ENCODE measurements at places on chromosomes 6 and 20.

GRCh38 chr6:68638230-68638900 is 3.3 kb downstream of the ADGRB3 start:
- no peak for DNase-seq
- no peak overlapping the region for H3K27ac ChIP-seq
- no peak overlapping the region for H3K4me3 ChIP-seq
- no peaks in the 10 kb centered on the region for H3K4me1 ChIP-seq

- no peak overlapping the region for H3K4me3 ChIP-seq
- no peak overlapping the region for H3K27ac ChIP-seq
- H3K27me3 ChIP-seq = no peaks in the 10 kb centered on the region
- DNase-seq = peak; percentile 28
Observed at GRCh38 chr20:366041-366718, 14.4 kb upstream of the TRIB3 start.

GRCh38 chr6:14286144-14286543 is 168.6 kb downstream of the CD83 start:
- no peak for DNase-seq
- H3K4me3 ChIP-seq = no peak overlapping the region
- no peaks in the 10 kb centered on the region for H3K36me3 ChIP-seq
- H3K4me1 ChIP-seq = peaks cover 16% of the 10 kb centered on the region

DNA sequence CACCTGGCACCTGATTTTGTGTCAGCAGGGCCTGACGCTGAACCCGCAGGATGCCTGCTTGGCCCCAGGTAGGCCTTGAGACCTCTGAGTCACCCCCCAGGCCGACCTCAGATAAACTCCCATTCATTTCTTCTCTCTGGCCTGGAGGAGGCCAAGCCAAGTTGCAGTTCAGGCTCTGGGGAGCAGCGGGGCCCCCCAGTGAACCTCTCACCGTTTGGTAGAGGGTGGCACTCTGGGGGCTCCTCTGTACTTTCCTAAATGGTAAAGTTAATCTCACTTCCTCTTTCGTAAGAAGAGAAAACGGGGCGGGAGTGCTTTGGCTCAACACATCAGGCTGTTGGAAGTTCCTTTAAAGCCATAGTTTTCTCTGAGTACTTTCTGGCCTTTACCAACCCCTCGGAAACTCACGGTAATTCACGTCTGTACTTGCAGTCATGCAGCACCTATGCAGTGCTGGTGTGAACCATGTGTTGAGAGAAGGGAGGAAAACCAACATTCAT is 2.8 kb downstream of the SIRPA start:
- H3K36me3 ChIP-seq = no peaks in the 10 kb centered on the region
- H3K27ac ChIP-seq = no peak overlapping the region
- peaks cover 59% of the 10 kb centered on the region for H3K27me3 ChIP-seq
- H3K4me1 ChIP-seq = peaks cover 13% of the 10 kb centered on the region
- no peak overlapping the region for H3K4me3 ChIP-seq

DNA sequence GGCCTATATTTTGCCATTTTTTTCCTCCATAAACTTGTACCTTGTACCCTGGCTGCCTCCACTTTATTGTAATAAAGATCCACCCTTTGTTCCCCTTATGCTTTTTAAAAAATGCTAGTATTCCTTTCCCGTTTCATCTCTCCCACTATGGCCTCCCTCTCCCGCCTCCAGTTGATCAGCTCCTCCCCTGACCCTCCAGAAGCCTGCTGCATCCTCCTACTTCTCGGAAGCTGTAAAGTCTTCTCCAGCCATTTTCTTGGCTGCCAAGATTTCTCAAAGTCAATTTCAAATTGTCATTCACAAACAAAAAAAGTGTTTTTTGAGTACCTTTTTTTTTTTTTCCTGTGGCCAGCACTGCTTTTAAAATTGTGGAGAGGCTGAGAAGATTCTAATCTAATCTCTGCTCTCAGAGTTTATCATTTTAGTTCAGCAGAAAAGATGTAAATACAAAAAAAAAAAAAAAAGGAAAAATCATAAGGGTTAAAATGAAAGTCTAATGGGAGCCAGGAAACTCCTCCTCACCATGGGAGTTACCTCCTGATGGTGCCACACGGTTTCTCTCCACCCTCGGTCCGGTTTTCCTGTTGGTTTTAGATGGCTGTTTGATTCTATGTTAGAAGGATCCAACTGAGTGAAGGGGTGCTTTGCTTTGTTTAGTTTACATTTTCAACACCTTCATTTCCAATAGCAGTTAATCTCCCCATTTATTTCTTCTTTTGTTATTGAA is 103.0 kb upstream of the KCNK16 start:
- H3K36me3 ChIP-seq = no peaks in the 10 kb centered on the region
- H3K4me1 ChIP-seq = no peaks in the 10 kb centered on the region
- H3K27me3 ChIP-seq = peaks cover 15% of the 10 kb centered on the region
- no peak overlapping the region for H3K4me3 ChIP-seq

GRCh38 chr20:20018366-20018765 is 1.2 kb downstream of the NAA20 start:
- peak overlapping the region; percentile 12 for H3K27ac ChIP-seq
- peaks cover 42% of the 10 kb centered on the region for H3K4me1 ChIP-seq
- no peaks in the 10 kb centered on the region for H3K27me3 ChIP-seq
- H3K36me3 ChIP-seq = peaks cover 27% of the 10 kb centered on the region

DNA sequence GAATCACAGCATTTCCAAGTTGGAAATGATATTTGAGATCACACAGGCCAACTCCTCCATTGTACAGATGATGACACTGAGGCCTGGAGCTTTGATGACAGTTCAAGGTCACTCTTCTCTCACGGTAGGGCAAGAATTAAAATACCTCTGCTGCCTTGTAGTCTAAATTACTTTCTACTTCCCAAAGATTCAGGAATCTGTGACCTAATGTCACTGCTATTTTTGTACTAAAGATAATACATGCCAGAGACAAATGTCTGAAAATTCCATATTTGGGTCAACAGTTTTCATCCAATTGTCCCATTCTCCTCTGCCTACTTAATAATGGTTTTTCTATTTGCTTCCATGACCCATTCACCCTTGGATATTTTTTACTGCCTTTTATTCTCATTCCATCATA is 160.0 kb downstream of the SOD2 start:
- no peaks in the 10 kb centered on the region for H3K4me1 ChIP-seq
- no peaks in the 10 kb centered on the region for H3K36me3 ChIP-seq
- DNase-seq = no peak
- H3K27ac ChIP-seq = no peak overlapping the region

DNA sequence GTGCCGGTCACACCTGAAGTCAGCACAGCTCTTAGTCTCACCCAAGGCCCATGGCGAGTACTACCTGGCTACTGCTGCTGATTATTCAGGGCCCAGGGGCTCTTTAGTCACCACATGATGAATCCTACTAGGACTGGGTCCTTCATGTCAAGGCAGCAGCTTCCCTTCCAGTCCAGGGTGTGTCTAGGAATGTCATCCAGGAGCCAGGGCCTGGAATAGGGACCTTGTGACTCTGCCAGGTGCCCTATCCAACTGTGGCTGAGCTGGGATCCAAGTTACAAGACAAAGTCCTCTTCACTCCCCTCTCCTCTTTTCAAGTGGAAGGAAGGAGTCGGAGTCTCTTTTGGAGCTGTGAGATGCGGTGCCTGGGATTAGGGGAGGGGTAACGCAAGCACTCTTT is 85.5 kb downstream of the CFAP61 start:
- H3K36me3 ChIP-seq = no peaks in the 10 kb centered on the region
- H3K4me1 ChIP-seq = no peaks in the 10 kb centered on the region
- DNase-seq = no peak
- H3K27ac ChIP-seq = no peak overlapping the region
- H3K27me3 ChIP-seq = no peaks in the 10 kb centered on the region

- DNase-seq = no peak
- H3K27me3 ChIP-seq = no peaks in the 10 kb centered on the region
- H3K27ac ChIP-seq = no peak overlapping the region
- no peaks in the 10 kb centered on the region for H3K36me3 ChIP-seq
Observed at GRCh38 chr6:80437221-80437620, 330.8 kb downstream of the BCKDHB start.

DNA sequence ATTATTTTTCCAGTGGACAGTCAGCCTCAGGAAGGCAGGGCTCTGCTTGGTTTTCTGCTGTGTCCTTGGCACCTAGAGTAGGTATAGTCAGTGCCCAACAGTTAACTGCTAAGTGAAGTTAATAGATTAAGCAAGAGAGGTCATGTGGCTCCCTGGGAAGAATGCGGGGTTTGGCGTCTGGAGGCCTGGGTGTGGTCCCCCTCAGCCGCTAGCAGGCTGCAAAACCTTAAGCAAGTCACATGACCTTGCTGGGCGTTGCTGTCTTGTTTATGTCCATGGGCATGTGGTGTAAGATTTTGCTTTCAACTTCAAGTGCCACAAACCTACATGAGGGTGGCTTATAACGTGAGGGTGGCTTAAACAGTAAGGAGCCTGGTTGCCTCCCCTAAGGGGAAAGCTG is 75.5 kb upstream of the SCP2D1 start:
- H3K36me3 ChIP-seq = no peaks in the 10 kb centered on the region
- DNase-seq = no peak
- no peak overlapping the region for H3K4me3 ChIP-seq
- no peak overlapping the region for H3K27ac ChIP-seq
- peaks cover 1% of the 10 kb centered on the region for H3K27me3 ChIP-seq
- H3K4me1 ChIP-seq = no peaks in the 10 kb centered on the region

DNA sequence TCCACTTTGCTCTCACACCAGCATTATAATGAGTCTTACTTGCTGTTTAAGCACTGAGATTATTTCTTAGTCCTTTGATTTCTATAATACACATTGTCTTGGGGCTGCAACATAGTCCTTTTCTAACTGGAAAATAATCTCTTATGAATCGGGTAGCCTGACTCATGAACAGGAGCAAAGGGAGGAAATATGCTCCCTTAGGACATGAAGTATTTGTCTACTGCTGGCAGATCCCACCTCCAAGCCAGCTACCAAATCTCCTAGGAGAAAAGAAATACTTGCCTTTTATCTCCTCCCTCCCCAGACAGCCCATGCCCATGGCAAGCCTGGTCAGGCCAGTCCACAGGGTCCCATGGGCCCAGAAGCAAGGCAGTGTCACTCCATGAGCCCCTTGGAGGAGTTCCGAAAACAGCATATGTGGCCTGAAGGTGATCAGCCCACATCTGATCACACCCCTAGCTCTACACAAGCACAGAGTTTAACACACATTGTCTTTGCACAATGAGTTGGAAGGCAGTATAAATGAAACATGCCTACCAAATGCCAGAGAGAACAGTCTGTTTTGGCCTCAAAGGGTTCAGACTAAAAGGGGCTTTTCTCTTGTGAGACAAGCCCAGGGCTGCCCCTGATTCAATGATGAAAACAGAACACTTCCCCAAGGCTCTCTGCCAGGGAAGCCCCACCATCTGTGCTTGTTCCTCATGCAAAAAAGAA is 37.1 kb upstream of the SLC4A11 start:
- H3K4me3 ChIP-seq = no peak overlapping the region
- H3K27ac ChIP-seq = no peak overlapping the region
- peaks cover 14% of the 10 kb centered on the region for H3K27me3 ChIP-seq
- no peak for DNase-seq
- no peaks in the 10 kb centered on the region for H3K36me3 ChIP-seq
- H3K4me1 ChIP-seq = no peaks in the 10 kb centered on the region

- no peaks in the 10 kb centered on the region for H3K27me3 ChIP-seq
- DNase-seq = peak; percentile 11
- H3K4me3 ChIP-seq = no peak overlapping the region
- no peaks in the 10 kb centered on the region for H3K36me3 ChIP-seq
- H3K4me1 ChIP-seq = peaks cover 27% of the 10 kb centered on the region
Observed at GRCh38 chr6:7087491-7087979, 20.2 kb upstream of the RREB1 start.

GRCh38 chr20:32891926-32892660 is 33.4 kb downstream of the EFCAB8 start:
- H3K36me3 ChIP-seq = no peaks in the 10 kb centered on the region
- no peaks in the 10 kb centered on the region for H3K27me3 ChIP-seq
- no peak overlapping the region for H3K27ac ChIP-seq
- H3K4me1 ChIP-seq = no peaks in the 10 kb centered on the region
- no peak for DNase-seq

DNA sequence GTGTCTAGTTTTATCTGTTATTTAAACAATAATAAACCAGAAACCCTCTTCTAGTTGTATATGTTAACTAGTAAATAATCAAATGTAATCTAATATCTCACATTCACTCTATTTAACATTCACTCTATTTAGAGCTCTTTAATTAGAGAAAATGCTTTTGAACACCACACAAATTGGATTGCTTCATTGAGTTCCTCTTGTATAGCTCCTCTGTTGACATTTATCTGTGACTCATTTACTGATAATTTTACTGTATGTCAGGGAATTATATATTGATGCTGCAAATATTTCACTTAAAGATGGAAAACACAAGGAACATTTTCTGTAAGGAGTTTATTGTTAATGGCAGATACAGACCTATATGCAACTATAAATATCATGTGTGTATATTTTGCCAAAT is 594.6 kb downstream of the COL12A1 start:
- no peak for DNase-seq
- H3K27ac ChIP-seq = no peak overlapping the region
- no peaks in the 10 kb centered on the region for H3K4me1 ChIP-seq
- H3K27me3 ChIP-seq = no peaks in the 10 kb centered on the region
- H3K36me3 ChIP-seq = no peaks in the 10 kb centered on the region

GRCh38 chr20:57871237-57871632 is 161.4 kb upstream of the PMEPA1 start:
- H3K4me3 ChIP-seq = no peak overlapping the region
- H3K36me3 ChIP-seq = no peaks in the 10 kb centered on the region
- peaks cover 14% of the 10 kb centered on the region for H3K27me3 ChIP-seq
- no peaks in the 10 kb centered on the region for H3K4me1 ChIP-seq
- no peak overlapping the region for H3K27ac ChIP-seq

DNA sequence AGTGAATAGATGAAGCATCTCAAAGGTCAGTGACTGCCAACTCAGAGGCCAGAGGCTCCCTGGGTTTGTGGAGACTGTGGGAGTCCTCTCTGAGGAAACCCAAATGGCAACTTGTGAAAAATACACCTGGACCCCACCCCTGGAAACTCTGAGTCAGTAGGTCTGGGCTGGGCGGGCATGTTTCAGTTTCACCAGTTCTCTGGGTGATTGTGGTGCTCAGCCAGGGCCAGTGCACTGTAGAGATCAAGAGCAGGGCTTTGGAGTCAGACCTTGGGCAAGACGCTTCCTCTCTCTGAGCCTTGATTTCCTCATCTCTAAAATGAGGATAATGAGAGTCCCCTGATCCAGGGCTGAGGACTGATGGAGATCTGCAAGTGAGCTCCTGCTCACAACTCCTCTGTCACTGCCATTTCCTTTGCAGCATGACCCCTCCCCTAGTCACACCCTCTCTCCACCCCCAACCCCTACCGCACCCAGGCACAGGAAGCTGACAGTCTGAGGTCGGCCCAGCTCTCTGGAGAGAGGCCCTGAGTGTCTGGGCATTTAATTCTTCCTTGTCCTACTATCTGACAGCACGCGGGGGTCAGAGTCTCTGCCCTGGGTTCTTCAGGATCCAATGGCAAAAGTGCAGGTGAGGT is 5.1 kb downstream of the DEF6 start:
- H3K27ac ChIP-seq = peak overlapping the region; percentile 76
- H3K27me3 ChIP-seq = no peaks in the 10 kb centered on the region
- H3K4me1 ChIP-seq = peaks cover 55% of the 10 kb centered on the region
- H3K36me3 ChIP-seq = peaks cover 32% of the 10 kb centered on the region
- DNase-seq = peak; percentile 91
